ENCODE measurements at places on chromosomes 3 and 15. TPM values are rescaled to one million over a fixed set of nuclear protein-coding genes. Genes with fewer than 3 reads are reported as not detected.
A peak's percentile ranks its signal among the peaks of the same experiment; 100 is the strongest.

DNA sequence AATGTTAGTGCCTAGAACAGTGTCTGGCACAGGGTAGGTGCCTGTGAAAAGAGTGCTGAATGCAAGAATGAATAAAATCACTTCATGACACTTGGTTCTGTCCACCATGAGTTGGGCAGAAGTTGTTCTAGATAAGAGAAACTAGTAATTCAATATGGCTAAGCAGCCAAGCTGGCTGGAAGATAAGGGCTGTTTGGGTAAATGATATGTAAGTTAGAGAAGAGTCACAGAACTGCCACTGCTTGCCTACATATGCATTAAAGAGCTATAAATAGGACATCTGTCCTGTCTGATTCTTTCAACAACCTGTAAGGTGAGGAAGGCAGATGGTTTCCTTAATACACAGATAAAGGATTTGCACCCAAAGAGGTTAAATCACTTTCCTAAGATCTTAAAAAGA lies 13.1 kb downstream of the MTMR10 start:
- peaks cover 7% of the 10 kb centered on the region for H3K36me3 ChIP-seq
- no peak for DNase-seq
- H3K27me3 ChIP-seq: no peaks in the 10 kb centered on the region
- H3K27ac ChIP-seq: no peak overlapping the region

- no peaks in the 10 kb centered on the region for H3K36me3 ChIP-seq
- no peak for DNase-seq
- H3K27ac ChIP-seq: no peak overlapping the region
- H3K4me1 ChIP-seq: no peaks in the 10 kb centered on the region
- no peak overlapping the region for H3K4me3 ChIP-seq
Measured at GRCh38 chr3:102346897-102347296, 87.9 kb upstream of the ZPLD1 start.

GRCh38 chr3:144770281-144770680 lies 798.7 kb downstream of the DIPK2A start:
- H3K27me3 ChIP-seq: no peaks in the 10 kb centered on the region
- H3K27ac ChIP-seq: no peak overlapping the region
- no peaks in the 10 kb centered on the region for H3K36me3 ChIP-seq
- H3K4me3 ChIP-seq: no peak overlapping the region
- DNase-seq: no peak

GRCh38 chr15:79593119-79593869 lies 161.2 kb downstream of the MINAR1 start:
- H3K4me1 ChIP-seq: no peaks in the 10 kb centered on the region
- H3K4me3 ChIP-seq: no peak overlapping the region
- H3K27ac ChIP-seq: no peak overlapping the region
- DNase-seq: peak; percentile 22
- no peaks in the 10 kb centered on the region for H3K36me3 ChIP-seq
- peaks cover 14% of the 10 kb centered on the region for H3K27me3 ChIP-seq

GRCh38 chr3:118348169-118348557 lies 686.5 kb downstream of the IGSF11 start:
- H3K4me1 ChIP-seq: no peaks in the 10 kb centered on the region
- H3K36me3 ChIP-seq: no peaks in the 10 kb centered on the region
- no peak for DNase-seq
- H3K27me3 ChIP-seq: no peaks in the 10 kb centered on the region
- no peak overlapping the region for H3K27ac ChIP-seq

DNA sequence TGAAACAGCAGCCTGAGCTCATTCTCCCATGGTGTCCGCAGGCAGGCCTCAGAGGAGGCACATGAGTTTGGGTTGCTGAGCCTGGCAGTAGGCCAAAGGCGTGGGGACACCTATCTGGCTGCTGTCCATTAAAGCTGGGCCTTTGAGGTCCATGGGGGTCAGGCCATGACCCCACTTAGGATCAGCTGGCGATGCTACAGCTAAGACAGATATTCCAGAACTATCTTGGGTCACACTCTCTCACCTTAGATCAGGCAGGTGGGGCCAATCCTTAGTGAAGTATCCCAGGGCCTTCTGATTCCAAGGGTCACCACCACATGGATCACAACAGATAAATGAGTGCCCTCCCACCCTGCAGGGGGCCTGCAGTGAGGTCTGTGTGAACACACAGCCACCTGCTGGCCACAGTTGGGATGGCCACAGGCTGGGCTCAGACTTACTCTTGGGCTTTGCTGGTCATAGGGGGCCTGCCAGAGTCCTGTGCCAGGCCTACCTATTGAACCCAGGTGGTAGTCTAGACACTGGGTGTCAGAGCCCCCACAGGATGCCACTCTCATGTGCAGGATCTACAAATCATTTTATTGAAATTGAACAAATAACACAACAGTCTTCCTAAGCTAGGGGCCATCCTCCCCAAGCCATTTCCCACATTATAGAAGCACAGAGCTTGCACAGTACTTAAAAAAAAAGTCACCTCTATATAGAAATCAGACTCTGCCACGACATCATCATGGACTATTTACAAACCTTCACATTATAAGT lies 2.0 kb upstream of the HYAL2 start:
- peaks cover 10% of the 10 kb centered on the region for H3K36me3 ChIP-seq
- peak; percentile 61 for DNase-seq

DNA sequence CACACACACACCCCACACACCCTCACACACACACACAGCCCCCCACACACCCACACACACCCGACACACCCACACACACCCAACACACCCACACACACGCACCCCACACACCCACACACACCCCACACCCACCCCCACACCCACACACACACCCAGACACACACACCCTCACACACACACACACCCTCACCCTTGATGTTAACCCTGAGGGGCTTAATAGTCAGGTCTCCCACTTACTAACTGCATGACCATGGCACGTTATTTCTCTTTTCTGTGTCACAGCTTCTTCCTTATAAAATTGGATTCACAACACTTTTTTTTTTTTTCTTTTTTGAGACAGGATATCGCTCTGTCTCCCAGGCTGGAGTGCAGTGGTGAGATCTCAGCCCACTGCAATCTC lies 2.8 kb downstream of the GRM2 start:
- H3K4me1 ChIP-seq: no peaks in the 10 kb centered on the region
- H3K4me3 ChIP-seq: no peak overlapping the region

- H3K27me3 ChIP-seq: no peaks in the 10 kb centered on the region
- no peak for DNase-seq
- no peak overlapping the region for H3K27ac ChIP-seq
- H3K4me3 ChIP-seq: no peak overlapping the region
- peaks cover 12% of the 10 kb centered on the region for H3K4me1 ChIP-seq
- peaks cover 3% of the 10 kb centered on the region for H3K36me3 ChIP-seq
Measured at GRCh38 chr3:52313188-52313773, 2.8 kb upstream of the DNAH1 start.

DNA sequence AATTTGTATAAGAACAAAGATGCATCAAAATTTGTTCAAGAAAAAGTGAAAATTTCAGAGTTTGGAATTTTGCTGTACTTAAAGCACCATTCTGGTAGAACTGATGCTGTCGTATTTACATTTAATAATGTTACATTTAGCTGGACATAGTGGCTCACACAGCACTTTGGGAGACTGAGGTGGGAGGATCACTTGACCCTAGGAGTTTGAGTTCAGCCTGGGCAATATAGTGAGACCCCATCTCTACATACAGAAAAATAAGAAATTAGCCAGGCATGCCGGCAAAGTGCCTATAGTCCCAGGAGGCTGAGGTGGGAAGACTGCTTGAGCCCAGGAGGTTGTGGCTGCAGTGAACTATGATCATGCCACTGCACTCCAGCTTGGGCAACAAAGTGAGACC lies 51.5 kb upstream of the SKIL start:
- no peak overlapping the region for H3K27ac ChIP-seq
- H3K36me3 ChIP-seq: peaks cover 23% of the 10 kb centered on the region
- peaks cover 4% of the 10 kb centered on the region for H3K4me1 ChIP-seq
- DNase-seq: no peak
- no peak overlapping the region for H3K4me3 ChIP-seq

DNA sequence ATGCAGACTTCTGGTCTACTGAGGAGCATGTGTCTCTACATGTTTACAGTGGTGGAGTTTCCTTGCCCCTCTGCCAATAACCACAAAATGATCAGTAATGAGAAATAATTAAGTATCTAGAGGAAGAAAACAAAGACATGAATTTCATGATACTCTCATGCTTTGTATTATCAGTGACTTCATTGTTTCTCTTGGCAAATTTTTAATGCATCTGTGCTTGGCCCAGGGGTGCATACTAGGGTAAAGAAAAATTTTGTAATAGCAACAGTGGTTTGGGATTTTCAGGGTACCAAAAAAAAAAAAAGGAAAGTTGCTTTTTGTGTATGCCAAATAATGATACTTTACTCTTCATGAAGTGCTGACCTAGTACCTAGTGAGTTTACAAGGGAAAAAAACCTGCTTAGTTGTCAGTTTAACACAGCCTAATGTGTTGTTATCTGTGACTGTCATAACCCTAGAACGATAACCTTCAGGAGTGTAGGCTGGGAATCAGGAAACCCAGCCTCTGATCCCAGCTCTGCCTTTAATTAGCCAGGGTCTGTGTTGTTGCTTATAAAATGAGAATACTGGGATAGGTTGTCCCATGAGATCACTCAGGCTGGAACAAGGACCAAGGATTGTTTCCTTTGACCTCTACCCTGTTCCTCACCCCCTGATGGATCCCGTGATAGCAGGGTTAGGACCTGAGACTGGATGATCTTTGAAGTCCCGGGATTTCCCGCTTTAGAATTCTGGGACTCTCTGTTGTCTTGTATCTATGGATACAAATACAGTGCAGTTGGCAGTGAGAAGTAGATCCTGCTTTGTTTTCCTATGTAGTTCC lies 117.5 kb downstream of the CMSS1 start:
- H3K36me3 ChIP-seq: no peaks in the 10 kb centered on the region
- H3K27me3 ChIP-seq: no peaks in the 10 kb centered on the region
- H3K4me3 ChIP-seq: no peak overlapping the region
- DNase-seq: no peak

DNA sequence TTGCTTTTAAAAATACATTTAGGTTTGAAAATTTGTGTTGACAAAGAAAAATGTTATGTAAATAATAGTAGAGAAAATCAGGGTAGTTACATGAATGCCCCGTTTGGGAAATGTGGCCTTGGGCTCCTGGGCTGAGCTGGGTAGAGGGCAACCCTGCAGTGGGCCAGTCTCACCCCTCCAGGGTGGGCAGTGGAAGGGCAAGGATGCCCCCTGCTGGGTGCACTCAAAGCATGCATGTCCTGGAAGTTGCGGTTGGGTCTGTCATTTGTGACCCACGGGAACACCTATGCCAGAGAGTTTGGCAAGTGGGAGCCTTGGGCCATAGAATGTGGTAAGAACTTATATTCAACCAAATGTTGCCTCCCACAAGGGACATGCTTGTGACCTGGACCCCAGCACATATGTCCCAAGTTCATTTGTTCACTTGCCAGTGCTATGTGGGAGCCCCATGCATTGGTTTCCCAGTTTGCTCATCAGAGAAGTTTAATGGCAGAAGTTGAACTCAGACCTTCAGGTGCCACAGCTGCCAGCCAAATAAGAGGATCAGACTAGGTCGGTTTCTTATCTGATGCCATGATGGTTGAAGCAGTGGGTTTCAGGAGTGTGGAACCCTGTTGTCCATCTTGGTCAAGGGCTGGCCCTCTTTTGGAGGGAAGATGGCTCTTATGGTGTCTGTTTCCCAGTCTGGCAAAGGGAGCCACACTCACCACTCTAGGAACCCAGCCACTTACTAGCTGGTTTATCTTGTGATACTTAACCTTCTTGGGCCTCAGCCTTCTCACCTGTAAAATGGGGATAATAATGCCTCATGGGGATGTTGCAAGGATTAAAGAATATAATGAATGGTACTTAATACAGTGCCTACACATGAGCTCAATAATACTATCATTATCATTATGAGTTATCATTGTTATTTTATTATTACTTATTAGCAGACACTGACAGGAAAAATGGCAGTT lies 2.5 kb upstream of the PLCB2 start:
- H3K27me3 ChIP-seq: peaks cover 57% of the 10 kb centered on the region
- no peaks in the 10 kb centered on the region for H3K36me3 ChIP-seq
- peak; percentile 33 for DNase-seq
- H3K4me3 ChIP-seq: no peak overlapping the region

DNA sequence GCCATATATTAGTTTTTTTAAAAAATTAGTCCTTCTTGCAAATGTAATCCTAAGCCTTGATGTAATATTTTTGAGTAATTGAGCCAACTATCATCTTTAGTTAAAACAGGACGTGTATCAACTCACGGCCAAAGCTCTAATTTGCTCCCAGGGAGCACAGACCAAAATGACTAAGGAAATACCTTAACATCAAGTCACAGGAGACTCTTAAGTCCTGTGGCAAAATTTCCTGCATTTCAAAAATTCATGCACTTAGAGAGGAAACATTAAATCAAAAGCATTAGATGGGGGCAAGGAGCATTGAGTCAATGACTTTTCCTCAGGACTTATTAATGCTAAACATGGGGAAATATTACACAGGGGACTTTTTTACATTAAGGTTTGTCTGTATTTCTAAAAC lies 276.0 kb downstream of the MFSD1 start:
- no peaks in the 10 kb centered on the region for H3K4me1 ChIP-seq
- no peaks in the 10 kb centered on the region for H3K27me3 ChIP-seq
- peak; percentile 22 for DNase-seq
- no peak overlapping the region for H3K27ac ChIP-seq
- no peak overlapping the region for H3K4me3 ChIP-seq

DNA sequence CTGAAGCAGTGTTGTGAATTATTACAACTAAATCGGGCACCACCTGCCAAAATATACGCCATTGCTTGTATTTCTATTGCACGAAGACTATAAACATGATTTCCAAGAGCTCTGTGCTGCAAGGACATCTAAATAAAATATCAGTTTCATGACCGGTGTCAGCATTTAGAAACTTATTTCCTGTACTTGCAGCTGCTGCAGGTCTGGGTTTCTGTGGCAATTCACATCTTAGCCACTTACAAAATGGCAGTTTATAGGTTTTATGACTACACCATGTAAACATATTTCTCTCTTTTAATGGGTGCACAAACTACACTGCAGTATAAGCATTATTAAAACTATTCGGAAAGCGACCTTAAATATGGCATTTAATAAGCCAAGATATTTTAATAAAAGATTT lies 359.4 kb downstream of the VPS13C start:
- no peaks in the 10 kb centered on the region for H3K36me3 ChIP-seq
- H3K27ac ChIP-seq: no peak overlapping the region
- H3K4me1 ChIP-seq: no peaks in the 10 kb centered on the region

- peaks cover 17% of the 10 kb centered on the region for H3K4me1 ChIP-seq
- no peak overlapping the region for H3K27ac ChIP-seq
- H3K4me3 ChIP-seq: no peak overlapping the region
- H3K27me3 ChIP-seq: no peaks in the 10 kb centered on the region
- no peak for DNase-seq
Measured at GRCh38 chr15:25793354-25794050, 69.6 kb downstream of the ATP10A start.

- no peaks in the 10 kb centered on the region for H3K36me3 ChIP-seq
- H3K4me3 ChIP-seq: no peak overlapping the region
- no peaks in the 10 kb centered on the region for H3K27me3 ChIP-seq
- H3K27ac ChIP-seq: no peak overlapping the region
Measured at GRCh38 chr3:9949115-9949514, 3.1 kb downstream of the PRRT3 start.

The WDR49 gene
- not detected for total RNA-seq

The SAMMSON gene
- total RNA-seq: not detected

The VEPH1 gene
- total RNA-seq: 130 TPM

The ZSCAN2 gene
- total RNA-seq: 15.0 TPM

The DVL3 gene
- 24.2 TPM for total RNA-seq

The CACNA2D3 gene
- 0.36 TPM for total RNA-seq

The CACNA2D2 gene
- total RNA-seq: not detected

The C3orf20 gene
- not detected for total RNA-seq

The TIMP4 gene
- total RNA-seq: 0.56 TPM

The GOLGA8M gene
- total RNA-seq: under 0.01 TPM

The ANKRD34C gene
- not detected for total RNA-seq

The TM6SF1 gene
- 1.6 TPM for total RNA-seq

The CSPG4 gene
- total RNA-seq: 12.4 TPM

The TMEM212 gene
- total RNA-seq: not detected

The IRAK2 gene
- total RNA-seq: 8.1 TPM

The GNAT1 gene
- not detected for total RNA-seq

The CFAP91 gene
- not detected for total RNA-seq

All from IMR-90 (cell line).